ENCODE measurements at places on chromosomes 4 and X.

DNA sequence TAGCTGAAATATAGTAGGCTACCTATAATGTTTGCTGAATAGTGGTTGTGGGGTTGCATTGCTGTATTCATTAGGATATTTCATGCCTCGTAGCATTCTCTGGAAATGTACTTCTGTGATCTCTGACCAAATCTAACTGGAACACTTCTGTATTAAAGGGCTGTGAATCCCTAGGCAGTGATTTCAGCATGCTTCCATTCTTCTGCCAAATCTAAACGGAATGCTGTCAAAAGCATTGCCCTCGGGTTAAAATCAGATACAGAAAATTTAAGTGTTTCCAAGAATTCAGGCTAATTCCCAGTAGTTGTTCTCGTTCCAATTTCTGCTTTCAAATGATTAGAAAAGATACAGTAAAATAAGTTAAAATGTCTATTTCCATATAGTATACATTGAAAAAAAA is 1847.5 kb upstream of the IGFBP7 start:
- no peak for DNase-seq

DNA sequence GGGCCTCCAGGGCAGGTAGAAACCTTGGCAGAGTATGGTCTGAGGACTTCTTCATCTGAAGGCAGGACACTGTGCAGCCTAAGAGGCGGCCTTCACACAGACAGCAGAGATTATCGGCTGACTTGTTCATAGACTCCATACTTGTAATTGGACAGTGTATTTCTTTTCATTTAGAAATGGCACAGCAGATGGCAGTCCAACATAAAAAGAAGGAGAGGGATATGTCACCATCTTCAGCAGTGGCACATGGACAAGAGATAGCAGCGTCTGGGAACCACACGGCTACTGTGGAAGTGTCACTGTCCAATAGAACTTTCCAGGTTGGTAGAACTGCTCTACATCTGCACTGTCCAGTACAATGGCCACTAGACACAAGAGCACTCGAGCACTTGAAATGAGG is 21.7 kb upstream of the GEMIN8 start:
- no peak for DNase-seq

- DNase-seq: peak; percentile 25
These were observed 5.2 kb upstream of the ARX start for GRCh38 chrX:25020905-25021449.

DNA sequence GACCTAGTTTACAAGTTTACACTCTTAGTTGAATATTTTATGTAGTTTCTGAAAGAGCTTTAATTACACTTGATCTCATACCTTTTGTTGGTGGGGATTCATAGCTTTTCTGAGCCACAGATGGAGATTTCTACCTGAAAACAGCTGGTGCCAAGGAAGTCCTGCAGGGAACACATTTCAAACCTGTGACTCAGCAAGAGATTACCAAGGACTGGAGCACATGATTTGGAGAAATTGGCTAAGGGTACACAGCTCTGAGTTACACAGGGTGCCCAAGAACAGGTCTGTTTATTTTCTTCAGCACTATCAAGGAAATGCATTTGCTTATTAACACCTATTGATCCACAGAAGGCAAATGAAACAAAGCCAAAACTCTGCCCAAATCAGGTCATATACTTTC is 691.5 kb downstream of the KCTD8 start:
- DNase-seq: no peak

DNA sequence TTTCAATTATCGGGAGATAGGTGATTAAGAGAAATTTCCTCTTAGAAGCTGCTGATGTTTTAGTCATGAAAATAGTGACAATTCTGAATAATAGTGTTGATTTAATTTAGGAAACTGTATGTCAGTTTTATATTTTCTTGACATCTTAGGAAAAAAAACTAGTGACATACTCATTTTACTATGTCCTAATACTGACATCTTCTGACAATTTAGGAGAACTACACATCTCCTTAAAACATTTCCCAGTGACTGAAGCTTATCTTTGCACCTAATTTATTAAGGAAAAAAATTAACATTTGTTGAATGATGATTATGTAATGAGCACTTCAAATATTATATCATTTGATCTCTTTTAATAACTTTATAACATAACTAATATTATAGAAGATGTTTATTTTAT is 42.0 kb upstream of the RBMXL3 start:
- no peak for DNase-seq

DNA sequence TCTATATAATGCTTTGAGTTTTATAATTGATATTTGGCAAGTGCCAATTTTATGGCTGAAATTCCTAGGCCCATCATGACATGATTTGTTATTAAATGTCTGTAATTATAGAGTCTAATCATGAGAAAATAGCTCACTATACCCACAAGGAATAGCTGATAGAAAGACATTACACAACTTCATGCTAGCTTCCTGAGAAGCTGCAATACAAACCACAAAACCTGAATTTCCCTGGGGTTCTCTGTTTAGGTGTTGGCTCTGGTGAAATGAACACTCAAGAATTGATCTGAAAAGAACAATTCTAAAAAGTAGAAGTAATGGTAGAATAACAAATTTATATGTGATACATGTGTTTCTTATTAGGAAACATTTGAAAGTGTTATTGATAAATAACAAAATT is 169.6 kb downstream of the GASK1B start:
- no peak for DNase-seq

DNA sequence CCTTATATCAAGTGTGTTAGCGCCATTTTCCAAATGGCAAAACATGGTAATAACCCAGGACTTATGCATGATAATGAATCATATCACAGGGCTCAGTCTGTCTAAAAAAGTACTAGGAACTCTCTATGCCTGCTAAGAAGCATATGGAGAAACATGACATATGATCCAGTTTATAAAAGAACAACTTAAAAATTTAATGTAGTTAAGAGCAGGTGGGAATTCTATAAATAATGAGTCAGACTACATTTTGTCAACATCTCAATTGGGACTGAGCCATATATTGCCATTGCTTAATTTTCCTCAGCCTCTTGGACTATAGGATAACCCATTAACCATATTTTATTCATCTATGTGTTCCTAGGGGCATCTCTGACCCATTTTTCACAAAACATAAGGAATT is 360.4 kb upstream of the AGA start:
- no peak for DNase-seq

DNA sequence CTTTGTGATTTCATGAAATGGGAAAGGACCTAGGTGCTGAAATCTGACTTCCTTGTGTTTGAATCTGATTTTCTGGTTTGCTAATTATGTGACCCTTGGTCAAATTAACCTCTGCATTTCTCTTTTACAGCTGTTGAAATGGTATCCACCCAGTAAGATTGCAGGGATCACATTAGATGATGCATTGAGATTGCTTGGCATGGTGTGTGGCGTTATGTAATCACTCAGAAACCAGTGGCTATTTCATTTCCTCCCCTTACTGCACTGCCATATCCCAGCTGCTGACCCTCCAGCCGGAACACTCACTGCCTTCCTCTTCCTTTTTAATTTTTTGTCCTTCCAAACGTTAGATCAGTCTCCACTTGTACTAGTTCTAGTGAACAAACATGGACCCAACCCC is 79.0 kb downstream of the KLHL8 start:
- DNase-seq: no peak

- no peak for DNase-seq
These were observed 50.3 kb upstream of the STPG2 start for GRCh38 chr4:98193459-98194105.

GRCh38 chrX:150150780-150151125 is 212.4 kb upstream of the MAMLD1 start:
- no peak for DNase-seq

DNA sequence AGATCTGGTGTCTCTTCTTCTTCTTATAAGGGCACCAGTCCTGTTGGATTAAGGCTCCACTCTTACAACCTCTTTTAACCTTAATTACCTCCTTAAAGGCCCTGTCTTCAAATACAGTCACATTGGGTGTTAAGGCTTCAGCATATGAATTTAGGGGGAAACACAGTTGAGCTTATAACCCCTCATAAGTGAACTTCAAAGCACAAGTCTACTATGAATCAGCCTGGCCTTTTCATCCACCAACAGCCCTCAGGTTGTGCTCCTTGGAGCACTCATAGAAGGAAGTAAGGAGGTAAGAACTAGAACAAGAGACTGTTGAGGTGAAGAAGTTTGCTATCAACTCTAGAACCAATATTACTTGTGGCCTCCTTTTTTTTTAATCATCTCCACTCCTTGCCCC is 18.8 kb upstream of the TBC1D9 start:
- DNase-seq: no peak

DNA sequence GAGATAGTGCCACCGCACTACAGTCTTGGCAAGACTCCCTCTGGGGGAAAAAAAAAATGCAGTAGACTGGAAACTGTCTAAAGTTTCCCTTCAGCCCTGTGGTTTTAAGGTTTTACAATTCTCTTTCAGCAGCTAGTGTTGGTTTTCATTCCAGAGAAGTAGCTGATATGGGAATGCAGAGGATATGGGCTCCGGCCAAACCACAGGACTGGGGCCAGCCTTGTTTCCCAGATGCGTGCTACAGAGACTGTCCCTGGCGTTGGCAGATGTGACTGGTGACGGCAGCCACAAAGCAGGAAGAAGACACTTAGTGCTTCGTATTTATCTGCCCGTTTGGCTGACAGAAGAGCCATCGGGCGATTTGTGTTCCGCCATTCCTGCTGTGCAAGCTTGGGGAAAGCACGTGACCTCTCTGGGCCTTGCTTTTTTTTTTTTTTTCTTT is 43.2 kb downstream of the ZBTB49 start:
- no peak for DNase-seq

DNA sequence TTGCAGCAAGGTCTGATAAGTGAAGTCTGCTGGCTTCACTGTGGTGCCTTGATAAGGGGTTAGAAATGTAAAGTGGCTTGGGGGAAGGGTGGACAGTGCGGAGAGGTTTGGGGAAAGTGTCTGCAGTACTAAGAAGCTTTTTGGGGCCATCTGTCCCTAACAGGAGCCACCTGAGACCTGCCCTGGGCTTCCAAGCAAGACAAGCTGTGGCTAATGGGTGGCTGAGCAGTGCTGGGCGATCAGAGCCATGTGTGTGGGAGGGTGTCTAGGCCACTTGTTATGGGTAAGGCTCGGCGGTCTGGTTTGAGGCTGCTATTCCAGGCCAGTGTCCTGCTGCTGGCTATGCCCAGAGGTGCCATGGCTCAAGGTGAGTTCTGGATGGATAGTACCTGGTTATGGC is 185.4 kb upstream of the MTMR8 start:
- DNase-seq: no peak

DNA sequence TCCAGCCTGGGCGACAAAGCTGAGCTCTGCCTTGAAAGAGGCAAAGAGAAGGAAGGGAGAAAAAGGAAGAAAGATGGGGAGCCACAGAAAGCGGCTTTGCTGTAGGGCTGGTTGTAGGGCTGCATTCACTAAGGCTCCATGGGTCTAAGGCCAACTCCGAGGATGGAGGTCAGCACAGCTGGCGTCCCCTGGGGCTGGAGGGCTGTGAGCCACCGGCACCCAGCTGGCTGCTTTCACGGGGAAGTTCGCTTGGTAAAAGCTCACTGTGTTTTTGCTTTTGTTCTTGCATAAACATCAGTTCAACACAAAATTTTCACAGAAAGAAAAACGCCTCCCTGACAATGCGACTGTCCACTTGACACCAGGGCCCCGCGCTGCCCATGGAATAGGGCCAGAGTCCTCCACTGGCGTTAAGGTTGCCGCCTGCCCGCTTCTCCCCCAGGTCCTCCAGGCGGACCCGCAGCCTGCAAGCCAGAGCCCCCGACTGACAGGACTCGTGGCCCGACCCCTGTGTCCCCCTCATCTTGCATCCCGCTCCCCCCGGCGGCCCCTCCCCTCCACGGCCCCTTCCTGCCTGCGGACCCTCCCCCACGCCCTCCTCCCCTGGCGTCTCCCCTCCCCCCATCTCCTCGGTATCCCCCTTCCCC is 1.1 kb downstream of the RNF212 start:
- no peak for DNase-seq

GRCh38 chr4:85953651-85954018 is 406.2 kb downstream of the MAPK10 start:
- DNase-seq: no peak

GRCh38 chrX:150202641-150203247 is 160.4 kb upstream of the MAMLD1 start:
- no peak for DNase-seq

- DNase-seq: no peak
These were observed 881.8 kb upstream of the GRID2 start for GRCh38 chr4:91422011-91422410.

DNA sequence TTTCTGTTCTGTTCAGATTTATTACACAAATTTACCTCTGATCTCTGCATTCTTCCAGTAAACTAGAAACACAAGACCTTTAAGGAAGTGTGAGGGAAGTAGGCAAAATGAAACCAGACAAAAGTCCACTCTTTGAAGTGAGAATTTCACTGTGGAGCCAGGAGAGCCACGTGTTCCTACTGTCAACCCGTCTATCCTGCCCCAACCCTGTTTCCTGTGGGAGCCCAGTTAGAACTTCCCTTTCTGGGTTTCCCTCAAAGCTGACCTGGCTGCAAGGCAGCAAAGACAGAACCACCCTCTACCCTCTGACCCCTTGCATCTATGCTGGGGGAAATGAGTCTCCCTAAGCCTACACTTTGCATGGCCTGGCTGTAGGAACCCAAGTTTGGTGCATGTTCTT is 40.0 kb downstream of the TMEM144 start:
- no peak for DNase-seq

- no peak for DNase-seq
These were observed 44.8 kb upstream of the MTMR1 start for GRCh38 chrX:150648296-150648940.

- no peak for DNase-seq
These were observed 95.6 kb downstream of the RRAGB start for GRCh38 chrX:55813150-55813549.

GRCh38 chr4:15002659-15003400 is 549 bp downstream of the CPEB2 start:
- peak; percentile 81 for DNase-seq

- DNase-seq: no peak
These were observed 101.2 kb upstream of the KLF3 start for GRCh38 chr4:38562751-38563198.

- DNase-seq: no peak
These were observed 167.1 kb downstream of the MAML3 start for GRCh38 chr4:139986689-139987501.

- no peak for DNase-seq
These were observed 8.1 kb downstream of the SNX25 start for GRCh38 chr4:185217408-185217975.

DNA sequence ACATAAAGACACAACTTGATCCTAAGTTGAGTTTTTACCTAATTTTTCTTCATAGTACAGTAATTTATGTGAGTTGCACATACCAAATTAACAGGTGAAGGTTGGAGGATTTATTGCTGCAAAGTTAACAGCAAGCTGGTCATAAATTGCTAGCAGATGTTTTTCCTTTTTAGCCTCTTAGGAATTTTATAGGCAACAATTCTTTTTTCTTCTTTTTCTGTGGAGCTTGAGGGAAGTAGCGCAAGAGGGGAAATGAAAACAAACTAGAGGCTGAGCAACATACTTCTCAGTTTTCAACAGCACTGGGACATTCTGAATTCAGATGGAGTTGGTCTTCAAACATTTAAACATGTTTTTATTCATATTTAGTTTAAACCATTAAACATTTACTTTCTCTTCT is 63.7 kb upstream of the TLR2 start:
- no peak for DNase-seq

All from OCI-LY7 (cell line).